HT-29 (cell line): ENCODE measurements at places on chromosomes 1 and 21. TPM values are rescaled to one million over a fixed set of nuclear protein-coding genes. Genes with fewer than 3 reads are reported as not detected.

GRCh38 chr1:18632783-18633421 is 2.3 kb downstream of the PAX7 start:
- no peak for DNase-seq

- DNase-seq, result no peak
Measured at GRCh38 chr1:32040711-32041110, 27.0 kb downstream of the KHDRBS1 start.

DNA sequence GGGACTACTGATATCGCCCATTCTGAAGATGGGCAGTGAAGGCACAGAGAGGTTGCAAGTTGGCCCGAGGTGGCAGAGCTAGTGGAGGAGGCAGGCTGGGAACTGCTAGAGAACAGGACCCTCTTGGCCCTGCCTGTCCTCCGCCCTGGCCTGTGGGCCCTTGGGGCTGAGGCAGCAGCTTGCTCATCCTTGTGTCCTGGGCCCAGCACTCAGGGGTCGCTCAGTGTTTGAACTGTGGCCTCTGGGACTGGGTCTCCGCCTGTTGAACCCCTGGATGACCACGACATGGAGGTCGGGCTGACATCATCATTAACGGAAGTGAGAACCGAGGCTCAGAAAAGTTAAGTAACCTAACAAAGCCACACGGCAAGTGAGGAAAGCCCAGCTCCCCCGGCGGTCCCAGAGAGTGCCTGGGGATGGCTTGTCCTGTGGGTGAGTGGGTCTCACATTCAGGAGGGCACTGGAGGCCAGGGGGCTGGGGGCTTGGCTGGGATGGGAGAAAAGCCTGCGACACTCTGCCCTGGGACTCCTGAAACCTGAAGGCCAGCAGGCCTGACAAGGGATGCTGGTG is 23.0 kb upstream of the DDOST start:
- no peak for DNase-seq

DNA sequence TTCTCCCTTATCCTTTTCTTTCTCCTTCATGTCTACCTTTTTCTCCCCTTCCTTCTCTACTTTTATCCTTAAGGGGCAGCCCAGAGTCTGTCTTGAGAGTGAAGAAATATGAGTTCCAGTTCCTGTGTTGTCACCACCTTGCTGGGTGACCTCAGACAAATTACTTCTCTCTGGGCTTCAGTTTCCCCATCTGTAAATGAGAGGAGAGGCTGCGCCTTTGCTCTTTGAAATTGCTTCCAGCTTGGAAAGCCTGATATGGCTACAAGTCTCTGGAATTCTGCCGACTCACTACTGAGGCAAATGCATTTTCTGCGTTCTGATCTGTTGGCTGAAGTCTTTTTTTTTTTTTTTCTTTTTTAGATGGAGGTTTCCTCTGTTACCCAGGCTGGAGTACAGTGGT is 119.2 kb downstream of the SYF2 start:
- DNase-seq, result no peak

- DNase-seq, result no peak
Measured at GRCh38 chr1:6235296-6235677, 477 bp downstream of the ICMT start.

GRCh38 chr1:183498342-183498991 is 26.2 kb downstream of the SMG7 start:
- DNase-seq, result no peak

DNA sequence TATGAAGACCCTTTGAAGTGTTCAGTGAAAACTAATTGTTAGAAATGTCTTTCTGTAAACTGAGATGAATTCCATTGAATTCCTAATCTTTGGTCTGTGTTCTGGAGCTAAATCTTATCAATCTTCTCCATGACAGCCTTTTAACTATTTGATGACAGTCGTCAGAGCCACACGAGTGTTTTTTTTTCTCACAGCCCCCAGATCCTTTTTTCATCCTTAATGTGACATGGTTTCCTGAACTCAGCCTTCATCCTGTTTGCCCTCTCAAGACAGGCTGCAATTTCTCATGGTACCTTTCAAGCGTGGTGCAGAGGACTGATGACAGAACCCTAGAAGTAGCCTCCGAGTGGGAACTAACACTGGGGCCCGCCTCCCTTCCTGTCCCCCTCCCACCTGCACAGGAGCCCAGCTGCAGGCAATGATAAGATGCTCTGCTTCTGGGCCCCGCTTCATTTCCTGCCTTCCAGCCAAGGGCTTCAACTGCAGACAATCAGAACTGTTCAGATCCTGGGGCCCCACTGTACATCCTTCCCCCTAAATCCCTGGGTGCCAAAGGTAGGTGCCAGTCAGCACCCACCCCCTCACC is 114.6 kb upstream of the VAV3 start:
- no peak for DNase-seq

- DNase-seq, result peak; percentile 46
Measured at GRCh38 chr1:229130028-229130668, 140.8 kb upstream of the RAB4A start.

DNA sequence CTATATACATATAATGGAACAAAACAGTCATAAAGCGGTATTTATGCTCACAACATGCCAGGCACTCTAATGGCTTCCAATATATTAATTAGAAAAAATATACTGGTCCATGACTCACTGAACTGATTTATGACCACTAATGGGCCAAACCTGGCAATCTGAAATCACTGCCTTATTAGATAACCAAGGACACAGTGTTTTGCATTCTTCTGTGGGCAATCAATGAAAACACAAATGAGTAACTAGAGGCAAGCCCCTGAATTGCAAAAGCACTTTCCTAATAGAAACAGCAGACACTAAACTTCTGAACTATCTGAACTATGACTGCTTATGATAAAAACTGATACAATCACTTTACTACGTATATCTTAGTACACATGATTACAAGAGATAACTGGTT is 3.5 kb downstream of the GCLM start:
- DNase-seq, result peak; percentile 16

The ADAMTS5 gene
- total RNA-seq, result not detected in 2 replicates

The C1orf185 gene
- not detected in 2 replicates for total RNA-seq

The KCNA3 gene
- not detected in 2 replicates for total RNA-seq

The FCGR3A gene
- total RNA-seq, result not detected in 2 replicates

The ERG gene
- not detected in 2 replicates for total RNA-seq

The S100A5 gene
- 4.0 and 9.8 TPM in 2 replicates for total RNA-seq

The TESK2 gene
- total RNA-seq, result 2.0 and 2.9 TPM in 2 replicates

The C1orf226 gene
- 2.0 and 4.0 TPM in 2 replicates for total RNA-seq

The RIMKLA gene
- 1.3 and 1.6 TPM in 2 replicates for total RNA-seq

The TDRD5 gene
- total RNA-seq, result 0.03 TPM in 1 of 2 replicates, not detected in the other
